ENCODE measurements at places on chromosomes 1 and 21.
A peak's percentile ranks its signal among the peaks of the same experiment; 100 is the strongest.

DNA sequence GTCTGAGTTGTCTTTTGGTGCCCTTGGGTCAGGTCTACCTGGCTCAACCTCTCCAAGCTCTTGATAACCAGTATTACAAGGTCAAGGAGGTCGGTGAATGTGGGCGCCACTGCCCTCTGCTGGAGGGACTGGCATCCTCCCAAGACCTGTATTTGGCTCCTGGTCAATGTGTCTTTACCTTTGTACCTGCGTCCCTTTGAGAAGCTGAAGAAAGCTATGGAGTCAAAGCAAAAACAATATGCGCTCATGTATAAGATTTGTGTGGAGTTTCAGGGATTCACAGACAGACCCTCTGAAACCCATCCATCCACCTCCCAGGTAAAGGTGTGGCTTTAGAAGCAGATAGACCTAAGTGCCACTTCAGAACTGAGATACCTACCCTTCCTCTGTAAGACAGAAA, 61.8 kb upstream of the NBL1 start:
- DNase-seq: peak; percentile 62

DNA sequence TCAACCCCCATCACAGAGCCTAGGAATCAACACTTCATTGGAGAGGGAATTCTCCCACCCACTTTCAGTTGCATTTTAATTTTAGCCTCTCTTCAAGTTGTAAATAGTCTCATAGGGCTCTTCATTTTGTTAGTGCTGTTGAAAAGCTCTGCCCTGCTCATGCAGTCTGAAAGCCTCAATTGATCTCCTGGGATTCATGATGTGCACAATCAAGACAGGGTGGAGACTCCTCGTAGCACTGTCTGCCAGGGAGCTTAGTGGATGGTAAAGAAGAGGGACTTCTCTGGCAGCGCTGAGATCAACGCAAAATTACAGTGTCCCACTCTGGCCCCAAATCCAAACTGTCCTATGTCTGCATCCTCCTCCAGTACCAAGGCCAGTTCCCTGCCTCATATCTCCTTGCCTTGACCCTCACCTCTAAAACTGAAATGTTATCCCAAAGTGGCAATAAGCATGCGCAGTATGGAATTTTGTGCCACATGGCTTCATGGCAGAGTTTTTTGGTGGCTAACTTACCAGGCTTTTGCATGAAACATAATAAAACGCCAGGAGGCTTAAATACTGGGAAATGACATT, 282.2 kb downstream of the CACNA1E start:
- no peak for DNase-seq

- DNase-seq: peak; percentile 24
These were observed 773 bp downstream of the CNST start for GRCh38 chr1:246566813-246567645.

- DNase-seq: no peak
These were observed 57.3 kb upstream of the EFHD2 start for GRCh38 chr1:15352128-15352957.

DNA sequence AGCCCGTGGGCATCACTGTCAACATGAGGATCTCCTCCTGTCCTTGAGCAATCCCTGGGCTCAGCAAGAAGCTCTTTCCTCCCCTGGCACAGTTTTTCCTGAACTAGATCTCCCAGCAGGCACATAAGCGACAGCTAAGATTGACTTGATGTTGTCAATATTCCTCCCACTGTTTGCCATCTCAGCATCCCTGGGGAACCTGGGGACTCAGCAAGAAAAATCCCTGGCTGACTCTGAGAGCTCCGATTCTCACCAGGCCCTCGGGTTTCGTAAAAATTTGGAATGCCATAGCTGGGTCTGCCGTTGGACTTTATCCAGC, 687.2 kb downstream of the MATN1 start:
- no peak for DNase-seq

GRCh38 chr1:68229650-68230483, 2.5 kb downstream of the WLS start:
- DNase-seq: no peak

DNA sequence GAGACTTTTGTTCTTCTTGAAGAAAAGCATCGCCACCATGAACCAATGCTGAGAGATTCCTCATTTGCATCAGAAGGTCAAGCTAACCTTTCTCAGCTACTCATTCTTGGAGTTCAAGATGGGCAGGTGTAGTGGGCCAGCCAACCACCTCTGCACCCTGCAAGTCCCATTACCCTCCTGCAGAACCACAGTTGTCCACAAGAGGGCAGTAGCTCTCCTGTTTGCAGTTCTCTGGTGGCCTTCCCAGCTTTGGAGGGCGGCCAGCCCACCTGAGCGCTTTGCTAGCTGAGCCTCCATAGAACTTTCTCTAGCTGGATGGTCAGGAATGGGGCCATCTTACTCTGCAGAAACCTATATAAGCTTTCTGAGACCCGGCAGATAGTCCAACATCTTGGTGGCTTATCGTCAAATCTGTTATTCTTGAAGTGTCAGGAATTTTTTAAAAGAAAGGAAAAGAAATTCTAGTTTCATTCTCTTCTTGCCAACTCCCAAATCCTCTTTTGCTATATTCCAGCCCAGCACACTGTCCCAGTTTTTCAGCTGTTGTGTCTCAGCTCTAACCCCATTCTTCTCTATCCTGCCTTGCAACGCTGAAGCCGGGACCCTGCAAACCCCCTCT, 11.0 kb upstream of the LMX1A start:
- DNase-seq: peak; percentile 66

- DNase-seq: no peak
These were observed 3.7 kb downstream of the MMEL1 start for GRCh38 chr1:2628933-2629626.

- DNase-seq: no peak
These were observed 65.6 kb downstream of the IFI44 start for GRCh38 chr1:78715181-78715661.

DNA sequence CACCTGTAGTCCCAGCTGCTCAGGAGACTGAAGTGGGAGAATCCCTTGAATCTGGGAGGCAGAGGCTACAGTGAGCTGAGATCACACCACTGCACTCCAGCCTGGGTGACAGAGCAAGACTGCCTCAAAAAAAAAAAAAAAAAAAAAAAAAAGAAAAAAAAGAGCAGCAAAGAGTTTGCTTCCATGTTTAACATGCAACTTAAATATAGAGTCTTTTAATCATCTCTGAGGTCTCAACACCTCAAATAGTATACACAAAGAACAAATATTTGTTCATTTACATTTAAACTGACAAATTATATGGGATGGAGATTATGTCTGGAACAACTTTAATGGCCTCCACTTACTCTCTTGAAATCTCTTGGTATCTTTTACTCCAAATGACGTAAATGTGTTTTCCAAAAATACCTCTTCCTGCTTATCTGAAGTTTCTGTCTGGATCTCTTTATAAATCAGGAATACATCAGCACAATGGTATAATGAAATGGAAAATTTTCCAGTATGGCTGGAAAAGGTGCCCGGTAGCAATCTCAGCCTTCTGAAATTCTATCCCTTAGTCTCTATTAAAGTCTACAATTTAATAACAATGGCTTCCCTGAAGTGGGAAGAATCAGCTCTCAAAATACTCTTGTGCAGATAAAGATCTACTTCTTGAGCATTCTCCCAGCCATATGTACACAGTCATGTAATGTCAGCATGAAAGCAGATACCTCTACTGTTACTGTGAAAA, 258.5 kb downstream of the OMA1 start:
- DNase-seq: no peak

DNA sequence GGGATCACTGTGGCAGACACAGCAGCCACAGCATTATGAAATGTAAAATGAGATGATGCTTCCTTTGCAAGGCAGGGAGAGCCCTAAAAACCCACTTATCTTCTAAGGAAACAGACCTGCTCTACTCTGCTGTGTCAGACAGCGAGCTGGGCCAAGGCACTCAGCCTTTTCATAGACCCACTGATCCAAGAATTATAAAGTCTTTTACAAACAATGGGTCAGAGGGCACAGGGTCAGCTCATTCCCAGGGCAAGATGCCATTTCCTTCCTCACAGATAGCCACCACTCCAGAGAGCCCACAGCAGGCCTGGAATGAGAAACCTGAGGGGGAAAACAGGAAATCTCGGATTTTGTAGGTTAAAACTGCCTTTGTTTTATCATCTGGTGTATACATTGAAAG, 42.9 kb downstream of the CASQ2 start:
- DNase-seq: no peak

DNA sequence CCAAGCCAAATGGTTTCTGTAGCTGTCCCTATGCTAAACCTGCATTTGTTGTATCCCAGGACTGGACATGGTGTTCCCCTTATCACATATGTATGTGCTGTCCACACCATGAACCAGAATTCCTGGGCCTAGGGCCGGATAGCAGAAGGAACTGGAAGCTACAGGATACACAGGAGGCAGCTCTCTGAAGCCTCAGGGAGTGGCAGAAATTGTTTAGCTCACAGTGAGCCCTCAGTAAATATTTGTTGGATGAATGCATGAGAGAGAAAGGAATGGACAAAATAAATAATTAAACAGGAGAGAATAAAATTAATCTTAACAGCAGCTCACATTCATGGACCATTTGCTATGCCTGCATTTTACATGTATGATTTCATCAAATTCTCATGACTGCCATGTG, 2.1 kb downstream of the NIPAL3 start:
- no peak for DNase-seq

All from activated CD8-positive, alpha-beta memory T cell treated with anti-CD3 and anti-CD28 coated beads for 1 hour (primary cell).